NCI-H1048 (cell line): ENCODE measurements at places on chromosomes 16 and 17.

DNA sequence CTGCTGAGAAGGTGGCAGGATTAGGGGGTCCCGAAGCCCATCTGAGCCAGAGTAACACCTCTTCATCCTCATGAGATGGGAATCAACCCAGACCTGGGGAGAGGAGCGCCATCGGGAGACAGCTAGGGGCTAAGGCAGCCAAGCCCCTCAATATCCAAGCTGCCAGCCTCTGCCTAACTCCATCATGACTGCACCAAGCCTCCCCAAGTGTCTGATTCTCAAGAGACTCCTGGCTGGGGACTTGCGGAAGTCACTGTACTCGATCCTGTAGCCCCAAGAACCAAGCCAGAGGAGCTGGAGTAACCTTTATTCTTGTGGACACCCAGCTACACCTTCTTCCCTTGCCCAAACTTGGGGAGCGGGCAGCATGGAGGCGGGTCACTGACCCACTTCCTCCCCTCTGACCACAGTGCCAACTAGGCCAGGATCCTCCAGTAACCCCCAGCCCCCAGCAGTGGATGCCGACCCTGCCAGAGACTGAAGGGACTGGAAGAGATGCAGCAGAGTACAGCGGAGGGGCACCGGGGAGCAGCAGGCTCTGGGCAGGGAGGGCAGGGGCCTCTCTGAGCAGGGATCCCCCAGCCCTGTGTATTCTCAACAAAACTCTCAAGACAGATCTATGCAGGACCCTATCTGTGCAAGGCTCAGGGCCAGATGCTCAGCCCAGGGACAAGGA, 13.3 kb downstream of the HDAC5 start:
- DNase-seq: no peak

DNA sequence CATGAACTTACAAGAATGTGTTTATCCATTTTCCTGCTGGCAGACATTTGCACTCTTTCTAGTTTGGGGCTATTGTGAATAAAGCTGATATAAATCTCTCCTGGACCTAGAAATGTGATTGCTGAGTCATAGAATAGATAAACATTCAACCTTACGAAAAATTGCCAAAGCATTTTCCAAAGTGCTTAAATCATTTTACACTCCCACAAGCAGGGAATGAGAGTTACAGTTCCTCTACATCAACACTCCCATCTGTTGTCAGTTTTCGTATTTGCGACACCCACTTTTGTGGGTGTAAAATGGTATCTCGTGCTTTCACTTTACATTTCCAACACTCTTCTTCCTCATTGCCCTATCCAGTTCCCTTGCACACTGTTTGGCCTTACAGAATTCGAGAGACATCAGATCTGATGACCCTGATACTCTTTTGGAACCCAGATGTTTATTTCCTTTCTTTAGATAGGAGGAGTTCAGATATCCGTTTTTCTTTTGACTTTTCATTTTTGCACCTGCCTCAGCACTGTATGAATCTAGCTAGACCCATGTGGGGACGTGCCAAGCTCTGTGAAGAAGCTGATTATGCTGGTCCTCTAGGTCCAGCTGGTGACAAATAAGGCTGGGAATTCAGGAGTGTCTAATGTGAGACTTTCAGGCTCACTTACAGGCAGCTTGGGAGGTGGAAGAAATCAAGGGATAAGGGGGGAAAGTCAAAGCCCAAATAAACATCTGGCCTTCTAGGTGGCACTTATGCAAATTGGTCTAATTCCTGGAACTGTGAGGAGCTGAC, 14.0 kb downstream of the SOX9 start:
- DNase-seq: no peak

GRCh38 chr17:58084317-58084981, 1.2 kb downstream of the DYNLL2 start:
- no peak for DNase-seq

DNA sequence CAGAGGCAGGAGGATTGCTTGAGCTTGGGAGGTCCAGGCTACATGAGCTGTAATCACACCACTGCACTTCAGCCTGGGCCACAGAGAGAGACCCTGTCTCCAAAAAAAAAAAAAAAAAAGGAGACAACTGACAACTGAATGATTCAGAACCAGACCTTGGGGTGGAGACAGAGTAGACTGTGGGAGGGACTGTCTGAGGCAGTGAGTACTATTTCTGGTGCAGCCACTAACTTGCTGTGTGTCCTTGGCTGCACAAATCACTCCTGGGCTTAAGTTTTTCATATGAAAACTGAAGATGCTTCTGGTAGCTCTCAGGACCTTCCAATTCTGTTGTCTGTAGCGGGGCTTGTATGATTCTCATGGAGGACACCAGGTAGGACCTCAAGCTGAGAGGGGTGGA, 5.8 kb downstream of the ASB16 start:
- DNase-seq: no peak

DNA sequence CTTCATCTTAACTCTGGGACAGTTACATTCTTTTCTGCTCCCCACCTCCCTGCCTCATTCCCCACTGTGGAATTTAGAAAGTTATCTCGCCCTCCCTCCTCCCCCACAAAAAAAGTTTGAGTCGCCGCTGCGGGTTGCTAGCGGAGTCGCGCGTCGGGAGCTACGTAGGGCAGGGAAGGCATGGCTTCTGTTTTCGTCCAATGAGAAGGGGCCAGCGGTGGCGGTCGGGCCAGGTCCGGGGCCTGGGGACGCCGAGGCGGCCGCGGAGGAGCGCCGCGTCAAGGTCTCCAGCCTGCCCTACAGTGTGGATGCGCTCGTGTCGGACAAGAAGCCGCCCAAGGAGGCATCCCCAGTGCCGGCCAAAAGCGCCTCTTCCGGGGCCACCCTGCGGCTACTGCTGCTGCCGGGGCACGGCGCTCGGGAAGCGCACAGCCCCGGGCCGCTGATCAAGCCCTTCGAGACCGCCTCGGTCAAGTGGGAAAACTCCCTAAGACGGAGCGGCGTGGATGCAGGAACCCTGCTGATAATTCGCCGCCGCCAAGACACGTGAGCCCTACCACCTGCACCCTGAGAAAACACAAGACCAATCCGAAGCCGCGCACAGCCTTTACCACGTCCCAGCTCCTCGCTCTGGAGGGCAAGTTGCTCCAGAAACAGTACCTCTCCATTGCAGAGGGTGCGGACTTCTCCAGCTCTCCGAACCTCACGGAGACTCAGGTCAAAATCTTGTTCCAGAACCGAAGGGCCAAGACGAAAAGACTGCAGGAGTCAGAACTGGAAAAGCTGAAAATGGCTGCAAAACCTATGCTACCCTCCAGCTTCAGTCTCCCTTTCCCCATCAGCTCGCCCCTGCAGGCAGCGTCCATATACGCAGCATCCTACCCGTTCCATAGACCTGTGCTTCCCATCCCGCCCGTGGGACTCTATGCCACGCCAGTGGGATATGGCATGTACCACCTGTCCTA, 8.9 kb downstream of the OR4D1 start:
- no peak for DNase-seq
